ENCODE measurements at places on chromosomes 12 and 14. TPM values are rescaled to one million over a fixed set of nuclear protein-coding genes. Genes with fewer than 3 reads are reported as not detected.

- no peak for DNase-seq
Observed at GRCh38 chr12:128245905-128246304, 21.1 kb upstream of the TMEM132C start.

DNA sequence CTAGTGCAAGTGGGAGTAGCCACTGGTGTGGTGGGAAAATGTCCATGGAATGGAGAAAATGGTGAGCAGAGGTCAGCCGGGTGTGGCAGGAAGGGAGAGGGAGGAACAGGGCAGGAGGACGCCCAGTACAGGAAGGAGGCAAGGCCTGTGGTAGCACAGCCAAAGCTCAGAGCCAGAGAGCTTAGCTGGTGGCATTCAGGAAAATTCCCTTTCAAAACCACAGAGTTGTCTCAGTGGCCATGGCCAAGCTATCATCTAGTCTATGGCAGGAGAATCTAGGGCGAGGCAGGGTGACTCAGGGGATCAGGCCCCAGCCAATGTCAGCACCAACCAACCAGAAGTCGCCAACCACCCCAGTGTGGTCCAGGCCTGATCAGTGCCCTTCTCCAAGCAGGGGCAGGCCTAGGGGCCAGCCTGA is 67.7 kb upstream of the DDX11 start:
- no peak for DNase-seq

DNA sequence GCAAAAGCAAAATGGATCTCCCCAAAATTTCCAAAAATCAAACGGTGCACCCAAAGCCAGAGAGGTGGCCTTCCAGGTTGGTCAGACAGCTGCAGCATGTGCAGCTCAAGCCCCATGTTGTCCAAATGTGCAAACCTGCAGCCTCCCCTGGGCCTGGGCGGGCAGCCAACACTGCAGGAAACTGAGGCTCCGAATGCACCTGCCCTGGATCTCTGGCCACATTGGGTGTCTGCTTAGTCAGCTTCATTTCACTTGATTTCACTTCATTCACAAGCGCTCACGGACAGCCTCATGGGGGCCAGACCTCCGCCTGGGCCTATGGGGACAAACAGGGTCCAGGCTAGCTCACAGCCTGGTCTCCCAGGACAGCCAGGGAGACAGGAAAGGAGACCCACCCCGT is 59.8 kb downstream of the BCL11B start:
- no peak for DNase-seq

GRCh38 chr14:34262127-34262910 is 199.7 kb downstream of the SPTSSA start:
- no peak for DNase-seq

GRCh38 chr14:53218161-53218560 is 65.0 kb upstream of the DDHD1 start:
- no peak for DNase-seq

DNA sequence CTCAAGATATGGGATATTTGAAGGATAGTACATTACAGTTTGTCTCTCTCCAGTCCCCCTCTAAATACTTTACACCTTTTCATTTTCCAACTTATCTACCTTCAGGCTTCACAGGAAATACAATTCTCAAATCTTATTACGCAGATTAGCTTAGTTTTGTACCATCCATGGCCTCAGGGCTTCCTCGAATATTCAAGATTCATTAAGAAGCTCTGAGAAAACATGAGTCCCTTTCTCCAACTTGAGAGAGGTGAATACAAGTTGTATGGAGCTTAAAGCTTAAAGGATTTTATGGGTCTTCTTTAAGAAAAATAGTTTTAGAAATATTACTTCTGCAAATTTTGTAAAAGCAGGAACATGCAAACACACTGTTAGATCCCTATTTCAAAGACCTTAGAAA is 1212.5 kb downstream of the GALC start:
- no peak for DNase-seq

- peak; percentile 85 for DNase-seq
Observed at GRCh38 chr12:128844031-128844635, 9.1 kb upstream of the GLT1D1 start.

DNA sequence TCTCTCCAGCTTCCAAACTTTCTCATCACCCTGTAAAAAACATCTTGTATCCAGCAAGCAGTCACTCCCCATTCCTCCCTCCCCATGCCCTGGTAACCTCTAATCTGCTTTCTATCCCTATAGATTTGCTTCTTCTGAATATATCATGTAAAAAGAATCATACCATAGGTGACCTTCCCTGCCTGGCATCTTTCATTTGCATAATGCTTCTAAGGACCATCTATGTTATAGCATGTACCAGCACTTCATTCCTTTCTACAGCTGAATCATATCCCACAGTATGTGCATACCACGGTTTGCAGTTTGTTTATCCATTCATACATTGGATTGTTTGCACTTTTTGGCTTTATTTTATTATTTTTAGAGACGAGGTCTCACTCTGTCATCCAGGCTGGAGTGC is 22.9 kb upstream of the VPS37B start:
- no peak for DNase-seq

The FAM186B gene
- 0.48 TPM for total RNA-seq

The KRT80 gene
- total RNA-seq: 1.2 TPM

The PPP1R13B gene
- 67.8 TPM for total RNA-seq

The TBC1D30 gene
- total RNA-seq: 1.8 TPM

All from cardiac septum (tissue), 1 donor.